ENCODE measurements at places on chromosomes 7 and 10.

- DNase-seq: no peak
These were observed 87.6 kb upstream of the NEBL start for GRCh38 chr10:20984662-20985061.

GRCh38 chr10:44619975-44620374, 235.1 kb upstream of the CXCL12 start:
- DNase-seq: no peak

DNA sequence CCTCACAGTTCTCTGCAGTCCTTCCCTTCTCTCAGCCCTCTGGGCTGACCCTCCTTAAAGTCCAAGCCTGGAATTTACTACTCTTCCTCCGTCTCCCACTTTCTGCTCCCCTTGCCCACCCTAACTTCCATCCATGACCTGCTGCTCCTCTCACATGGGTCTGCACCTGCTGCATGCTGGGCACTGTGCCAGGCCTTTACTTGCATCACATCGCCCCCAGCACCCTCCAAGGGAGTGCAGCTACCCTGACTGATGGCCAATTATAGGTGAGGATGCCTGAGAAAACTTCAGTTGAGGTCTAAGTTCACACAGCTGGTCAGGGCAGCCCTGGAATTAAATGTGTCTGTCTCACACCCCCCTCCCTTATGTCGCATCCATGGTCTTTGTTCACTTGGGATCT, 53.6 kb upstream of the ZPBP start:
- DNase-seq: no peak

- no peak for DNase-seq
These were observed 20.3 kb downstream of the YWHAG start for GRCh38 chr7:76338298-76339084.

GRCh38 chr7:149753375-149754233, 19.8 kb downstream of the ZNF467 start:
- DNase-seq: no peak

- DNase-seq: no peak
These were observed 38.7 kb upstream of the MKX start for GRCh38 chr10:27784272-27784671.

GRCh38 chr7:1418505-1419309, 40.6 kb downstream of the MICALL2 start:
- DNase-seq: no peak

DNA sequence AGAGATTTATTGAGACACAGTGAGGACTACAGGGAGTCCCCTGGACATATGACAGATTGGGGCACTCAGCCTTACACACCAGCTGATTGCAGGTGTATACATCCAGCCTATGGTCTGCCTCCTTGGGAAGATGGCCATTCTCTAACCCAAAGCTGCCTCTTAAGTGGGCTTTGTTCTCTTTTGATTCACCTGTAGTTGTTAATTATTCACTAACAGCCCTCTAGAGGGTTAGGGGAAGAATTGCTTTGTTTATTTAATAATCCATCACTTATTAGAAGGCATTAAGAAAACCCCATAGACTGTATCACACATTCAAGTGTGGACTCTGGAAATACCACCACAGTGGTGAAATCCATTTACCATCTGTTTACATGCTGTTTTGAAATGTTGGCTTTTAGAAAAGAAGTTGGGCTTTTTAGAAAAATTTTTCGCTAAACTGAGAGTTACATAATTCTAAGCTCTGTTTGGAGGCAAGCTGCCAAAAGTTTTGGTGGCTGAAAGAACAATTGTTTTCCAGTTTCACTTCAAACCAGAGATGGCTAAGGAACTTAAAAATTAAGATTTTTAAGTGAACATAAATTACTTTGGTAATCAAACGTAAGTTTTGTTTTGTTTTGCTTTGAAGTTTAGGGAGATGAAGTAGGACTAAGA, 379.1 kb downstream of the ADRA2A start:
- no peak for DNase-seq

GRCh38 chr7:29116361-29117200, 29.8 kb downstream of the CPVL start:
- no peak for DNase-seq

GRCh38 chr7:98217623-98218582, 6.7 kb downstream of the BHLHA15 start:
- DNase-seq: no peak

DNA sequence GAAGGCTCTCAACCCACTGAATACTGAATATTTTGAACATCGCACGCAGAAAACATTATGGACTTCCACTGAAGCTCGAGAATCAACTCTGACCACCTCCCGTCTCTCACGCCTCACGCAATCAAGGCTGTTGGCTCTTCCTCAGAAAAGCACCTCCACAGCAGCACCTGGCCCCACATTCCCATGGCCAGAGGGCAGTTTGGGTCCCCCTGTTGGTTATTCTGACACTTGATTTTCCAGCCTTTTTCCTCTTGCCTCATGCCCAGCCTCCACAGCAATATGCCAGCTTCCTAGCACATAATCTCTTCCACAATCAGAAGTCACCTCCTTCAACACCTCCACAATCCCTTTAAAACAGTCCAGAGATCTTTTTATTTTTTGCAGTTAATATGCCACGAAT, 55.9 kb downstream of the SVOPL start:
- no peak for DNase-seq
